Kidney epithelial cell (primary cell): ENCODE measurements at places on chromosomes 5 and 9. TPM values are rescaled to one million over a fixed set of nuclear protein-coding genes. Genes with fewer than 3 reads are reported as not detected.

The SPINK7 gene
- not detected in 2 replicates for total RNA-seq

The ATP10B gene
- under 0.01 TPM in 1 of 2 replicates, not detected in the other for total RNA-seq

The KIF27 gene
- 3.5 and 4.6 TPM in 2 replicates for total RNA-seq

The SLC36A2 gene
- not detected in 2 replicates for total RNA-seq

The CTXN3 gene
- total RNA-seq, result not detected in 2 replicates

The PCDHGA6 gene
- total RNA-seq, result 1.7 and 3.1 TPM in 2 replicates

The TMEM174 gene
- total RNA-seq, result not detected in 2 replicates

GRCh38 chr9:27165068-27165467 is 56.0 kb downstream of the TEK start:
- DNase-seq, result no peak

GRCh38 chr5:114726131-114726530 is 364.3 kb downstream of the KCNN2 start:
- no peak for DNase-seq

DNA sequence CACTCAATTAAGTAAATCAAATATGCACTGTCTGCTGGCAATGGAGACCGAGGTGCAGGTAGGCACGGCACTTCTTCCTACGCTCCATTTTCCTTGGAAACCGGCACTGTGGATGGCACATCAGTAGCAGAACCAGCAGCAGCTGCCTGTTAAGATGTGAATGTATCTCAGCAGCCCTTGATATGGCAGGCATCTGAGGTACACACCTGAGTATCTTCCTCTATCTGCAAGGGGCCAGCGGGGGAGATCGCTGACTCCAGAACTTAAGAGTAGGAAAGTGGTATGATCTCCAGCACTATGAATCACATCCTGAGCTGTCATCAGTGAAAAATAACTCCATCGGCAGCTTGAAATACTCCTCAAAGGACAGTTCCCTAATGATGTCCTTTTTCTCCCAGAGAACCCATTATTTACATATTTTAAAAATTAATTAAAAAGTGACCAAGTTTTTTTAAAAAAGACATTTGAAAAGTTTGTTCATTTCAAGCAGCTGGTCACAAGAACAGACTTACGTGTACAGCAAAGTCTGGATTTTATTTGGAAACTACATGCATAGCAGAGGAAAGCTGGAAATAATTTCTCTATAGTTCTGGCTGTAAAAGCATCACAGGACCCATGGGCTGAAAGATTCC is 97.1 kb downstream of the ADAMTS12 start:
- no peak for DNase-seq

GRCh38 chr9:130444565-130445221 is at the start of gene ASS1:
ASS1 (plus strand) TSS chr9:130444961; CDS start chr9:130452229, 7,268 bp downstream.
- DNase-seq, result no peak

DNA sequence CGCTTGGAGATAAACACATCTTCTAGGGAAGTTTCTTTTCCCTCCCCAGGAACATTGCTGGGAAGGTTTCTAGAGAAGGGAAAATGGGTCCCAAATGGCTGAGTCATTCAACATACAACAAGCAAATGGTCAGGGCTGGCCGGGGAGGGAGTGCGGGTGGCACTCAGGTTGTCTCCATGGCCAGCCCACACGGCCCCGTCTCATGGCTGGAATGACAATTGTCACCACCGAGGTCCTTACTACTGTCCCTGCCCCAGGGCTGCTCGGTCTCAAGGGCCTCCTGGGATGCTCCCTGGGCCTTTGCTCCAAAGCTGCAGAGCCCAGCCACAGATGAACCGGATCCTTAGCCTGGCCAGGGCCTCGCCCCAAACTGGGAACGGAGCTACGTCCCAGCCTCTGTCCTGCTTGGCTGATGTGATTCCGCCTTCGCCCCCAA is 121.9 kb downstream of the FGF18 start:
- no peak for DNase-seq

- DNase-seq, result no peak
Observed at GRCh38 chr9:136045595-136046553, 49.2 kb downstream of the NACC2 start.

- DNase-seq, result no peak
Observed at GRCh38 chr5:5613261-5613990, 190.9 kb downstream of the ICE1 start.

DNA sequence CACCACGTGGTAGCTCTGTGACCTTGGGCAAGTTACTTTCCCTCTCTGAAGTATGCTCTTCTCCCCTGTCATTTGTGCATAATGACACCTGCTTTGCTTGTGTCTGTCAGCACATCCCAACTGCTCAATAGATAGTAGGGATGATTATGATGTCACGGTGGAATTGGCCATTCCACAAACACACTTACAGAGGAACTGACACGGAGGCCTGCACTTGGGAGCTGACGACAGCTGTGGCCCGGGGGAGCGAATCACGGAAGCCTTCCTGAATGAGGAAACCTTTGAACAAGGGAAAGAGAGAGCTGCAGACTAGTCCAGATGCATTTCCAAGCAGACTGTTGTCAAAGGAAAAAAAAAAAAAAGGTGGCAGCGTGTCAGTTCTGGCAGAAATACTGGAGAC is 21.0 kb downstream of the TLX3 start:
- DNase-seq, result no peak

GRCh38 chr5:15799612-15800011 is 299.6 kb downstream of the FBXL7 start:
- DNase-seq, result no peak

DNA sequence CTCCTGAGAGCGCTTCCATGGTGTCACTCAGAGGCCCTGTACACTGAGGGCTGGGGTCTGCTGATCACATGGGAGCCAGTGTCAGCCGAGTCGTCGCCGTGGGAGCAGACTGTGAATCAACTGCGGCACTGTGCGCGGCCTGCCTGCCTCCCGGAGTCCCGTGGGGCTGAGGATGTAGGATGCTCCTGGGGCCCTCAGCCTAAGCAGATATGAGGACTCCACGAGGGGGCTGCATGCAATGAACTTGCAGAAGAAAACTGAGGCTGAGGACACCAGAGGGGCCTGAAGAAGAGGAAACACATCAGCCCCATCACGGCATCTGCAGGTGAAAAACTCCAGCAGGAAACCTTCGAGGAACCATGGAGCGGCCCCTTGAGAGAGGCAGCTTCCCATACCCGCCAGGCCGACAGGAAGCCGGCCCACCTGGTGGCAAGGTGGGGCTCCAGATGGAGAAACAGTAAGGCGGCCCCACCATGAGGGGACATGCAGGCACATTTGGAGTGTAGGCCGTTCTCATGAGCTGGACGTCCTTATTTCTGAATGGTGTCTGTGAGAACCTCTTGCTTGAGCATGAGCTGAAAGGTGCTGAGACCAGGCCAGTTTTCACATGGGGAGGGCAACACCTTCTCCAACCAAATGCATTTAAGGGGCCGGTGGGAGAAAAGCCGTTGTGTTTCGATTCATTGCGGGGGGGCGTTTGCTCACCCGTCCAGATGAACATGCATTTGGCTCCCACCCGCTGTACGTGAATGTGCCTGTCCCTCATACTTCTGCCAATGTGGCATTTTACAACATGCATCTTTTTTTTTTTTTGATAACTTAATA is 35.2 kb upstream of the ADAMTS2 start:
- DNase-seq, result no peak

DNA sequence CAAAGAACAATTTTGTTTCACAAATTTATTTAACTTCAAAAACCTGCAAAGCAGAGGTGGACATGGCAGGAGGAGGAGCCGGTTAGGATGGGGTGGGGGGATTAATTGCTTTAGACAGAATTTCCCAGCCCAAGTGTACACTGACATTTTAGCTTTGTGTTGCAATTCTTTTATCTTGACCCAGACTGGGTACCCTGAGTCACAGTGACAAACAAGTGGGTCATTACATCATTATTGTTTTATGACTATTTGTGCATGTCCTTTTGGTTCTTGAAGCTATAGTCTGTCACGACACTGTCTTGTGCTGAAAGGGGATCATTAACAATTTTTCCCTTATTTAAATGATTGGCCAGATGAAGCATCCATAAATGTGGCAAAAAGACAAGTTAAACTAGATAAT is 84.5 kb upstream of the VCAN start:
- DNase-seq, result no peak

- no peak for DNase-seq
Observed at GRCh38 chr5:40559306-40559705, 120.4 kb upstream of the PTGER4 start.

GRCh38 chr5:74722271-74722670 is 37.2 kb downstream of the HEXB start:
- no peak for DNase-seq

- DNase-seq, result peak; percentile 26
Observed at GRCh38 chr5:136279314-136279713, 86.0 kb downstream of the TRPC7 start.

GRCh38 chr5:122182491-122182921 is 53.2 kb downstream of the ZNF474 start:
- peak; percentile 63 for DNase-seq
